Activated T-helper 1 cell treated with anti-CD3 and anti-CD28 coated beads, Interleukin-2, amount 50 U/mL, for 16 hours (primary cell): ENCODE measurements at places on chromosomes 16 and 17.

DNA sequence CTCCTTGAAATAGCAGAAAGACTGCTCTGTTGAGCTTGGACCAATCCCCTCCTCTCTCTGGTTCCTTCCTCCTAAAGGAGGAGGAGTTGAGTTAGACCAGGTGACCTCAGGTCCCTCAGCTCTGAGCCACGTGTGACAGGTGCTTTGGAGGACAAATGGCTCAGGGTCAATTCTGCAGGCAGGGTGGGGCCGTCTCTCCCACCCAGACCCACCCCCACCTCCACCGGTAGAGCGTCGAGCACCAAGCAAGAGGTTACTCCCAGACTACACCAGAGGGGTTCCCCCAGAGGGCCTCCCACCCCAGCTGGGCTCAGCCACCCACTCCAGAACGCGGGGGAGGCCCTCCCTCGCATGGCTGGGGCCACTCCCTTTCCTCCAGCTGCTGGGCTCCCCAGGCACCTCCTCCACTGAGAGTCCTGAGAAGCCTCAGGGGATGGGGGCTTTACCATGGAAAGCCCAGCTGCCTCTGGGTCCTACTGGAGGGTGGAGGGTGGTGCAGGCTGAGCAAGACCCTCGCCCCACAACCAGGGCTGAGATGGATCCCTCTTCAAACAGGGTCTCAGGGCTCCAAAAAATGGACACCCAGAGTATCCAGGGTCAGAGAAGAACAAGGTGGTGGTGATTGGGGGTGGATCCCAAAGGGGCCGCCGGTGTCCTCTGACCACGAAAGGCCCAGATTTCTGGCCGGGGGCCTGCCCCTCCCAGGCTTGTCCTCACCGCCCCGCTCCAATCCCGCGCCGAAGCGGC is 7.6 kb downstream of the MYO1C start:
- DNase-seq = peak; percentile 37

GRCh38 chr17:63041251-63041650 is 75.2 kb downstream of the TANC2 start:
- no peak for DNase-seq

DNA sequence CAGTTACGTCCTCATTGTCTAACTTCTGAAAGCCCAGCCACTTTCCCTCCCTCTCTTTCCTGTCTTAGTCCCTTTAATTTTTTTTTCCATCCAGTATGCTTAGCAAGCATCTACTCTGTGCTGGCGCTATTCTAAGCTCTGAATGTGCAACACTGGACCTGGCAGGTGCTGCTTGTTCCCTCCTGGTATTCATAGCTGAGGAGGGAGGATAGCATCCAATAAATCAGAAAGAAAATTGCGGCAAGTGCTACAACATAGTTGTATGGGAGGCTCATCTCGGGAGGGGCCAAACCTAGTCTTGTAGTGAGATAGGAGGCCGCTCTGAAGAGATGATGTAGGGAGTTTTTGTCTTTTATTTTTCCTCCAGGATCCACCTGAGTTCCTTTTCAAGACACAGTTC is 457.3 kb upstream of the HSBP1 start:
- no peak for DNase-seq

DNA sequence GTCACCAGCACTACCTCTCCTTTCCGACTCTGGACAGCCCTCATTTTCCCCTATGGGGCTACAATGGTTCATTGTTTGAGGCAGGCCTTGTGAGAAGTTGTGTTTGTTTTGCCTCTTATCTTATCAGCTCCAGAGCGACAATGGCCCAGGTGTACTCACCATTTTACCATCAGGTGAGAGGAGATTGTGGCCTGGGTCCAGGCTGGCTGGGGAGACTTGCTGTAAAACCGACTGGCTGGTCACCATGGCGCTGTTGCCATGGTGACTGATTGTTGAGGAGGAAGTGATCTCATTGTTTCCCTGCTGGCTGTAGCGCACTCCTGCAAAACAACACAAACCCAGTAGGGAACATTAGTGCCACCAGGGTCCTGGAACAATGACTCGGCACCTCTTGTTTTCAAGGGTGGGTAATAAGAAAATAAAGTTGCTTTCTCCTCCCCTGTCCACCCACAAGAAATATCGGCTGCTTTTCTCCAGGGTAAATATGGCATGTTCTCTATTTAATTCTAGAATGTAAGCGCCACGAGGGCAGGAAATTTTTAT is 34.4 kb downstream of the HNF1B start:
- no peak for DNase-seq

- DNase-seq = no peak
These were observed 14.4 kb downstream of the RIPOR1 start for GRCh38 chr16:67543036-67543435.

GRCh38 chr17:46763416-46763815 is 55.1 kb downstream of the WNT3 start:
- DNase-seq = no peak

GRCh38 chr17:5532581-5532980 is 46.2 kb downstream of the MIS12 start:
- no peak for DNase-seq

GRCh38 chr17:34673995-34674890 is 94.9 kb downstream of the TMEM132E start:
- DNase-seq = no peak

DNA sequence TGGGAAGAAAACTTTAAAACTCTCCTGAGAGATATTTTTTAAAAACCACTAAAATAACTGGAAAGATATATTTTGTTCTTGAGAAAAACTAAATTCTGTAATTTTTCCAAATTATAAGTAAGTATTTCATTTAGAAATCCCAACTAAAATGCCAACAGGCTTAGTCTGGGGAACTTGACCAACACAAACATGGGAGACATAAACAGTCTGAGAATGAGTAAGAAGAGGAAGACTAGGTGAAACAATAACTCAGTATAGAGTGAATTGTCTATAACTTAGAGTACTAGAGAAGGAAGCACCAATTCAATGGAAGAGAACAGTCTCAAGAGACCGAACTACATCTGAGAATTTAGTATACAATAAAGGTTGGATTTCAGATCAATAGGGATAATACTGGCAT is 2.9 kb downstream of the CMTM1 start:
- no peak for DNase-seq

- DNase-seq = no peak
These were observed 673.7 kb downstream of the CDH8 start for GRCh38 chr16:61362585-61362984.
